NCI-H460 (cell line): ENCODE measurements at places on chromosomes 6 and 20.

DNA sequence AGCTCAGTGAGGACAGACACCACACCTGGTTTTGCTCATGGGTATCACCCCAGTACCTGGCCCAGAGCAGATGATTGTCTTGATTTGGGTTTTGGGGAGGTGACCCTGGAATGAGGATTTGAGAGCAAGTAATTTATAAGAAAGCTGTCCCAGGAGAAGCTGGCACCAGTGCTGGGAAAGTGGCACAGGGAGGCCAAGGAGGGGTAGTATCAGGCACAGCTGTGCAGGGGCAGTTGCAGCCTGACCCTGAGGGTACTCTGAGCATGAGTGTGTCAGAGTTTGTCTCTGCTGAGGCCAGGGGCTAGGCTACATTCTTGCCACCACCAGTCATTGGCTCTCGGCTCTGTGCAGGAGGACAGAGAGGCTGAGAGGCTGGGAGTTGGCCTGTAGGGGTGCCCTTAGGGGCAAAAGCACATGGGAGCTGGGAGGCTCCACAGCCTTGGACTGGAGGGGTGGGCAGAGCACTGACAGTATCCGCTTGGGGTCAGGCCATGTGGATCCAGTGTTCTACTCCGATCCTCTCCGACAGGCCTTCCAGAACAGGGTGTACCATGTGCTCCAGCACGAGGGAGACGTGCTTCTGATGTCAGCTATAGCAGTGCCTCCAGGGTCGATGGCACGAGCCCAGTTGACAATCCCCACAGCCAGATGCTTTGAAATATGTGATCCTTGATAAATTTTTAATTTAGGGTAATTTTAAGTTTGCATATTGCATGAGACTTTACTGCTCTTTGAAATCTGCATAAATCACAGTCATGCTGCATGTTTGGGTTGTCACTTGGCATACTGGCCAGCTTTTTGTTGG is 121.3 kb downstream of the PHACTR3 start:
- no peak for DNase-seq

DNA sequence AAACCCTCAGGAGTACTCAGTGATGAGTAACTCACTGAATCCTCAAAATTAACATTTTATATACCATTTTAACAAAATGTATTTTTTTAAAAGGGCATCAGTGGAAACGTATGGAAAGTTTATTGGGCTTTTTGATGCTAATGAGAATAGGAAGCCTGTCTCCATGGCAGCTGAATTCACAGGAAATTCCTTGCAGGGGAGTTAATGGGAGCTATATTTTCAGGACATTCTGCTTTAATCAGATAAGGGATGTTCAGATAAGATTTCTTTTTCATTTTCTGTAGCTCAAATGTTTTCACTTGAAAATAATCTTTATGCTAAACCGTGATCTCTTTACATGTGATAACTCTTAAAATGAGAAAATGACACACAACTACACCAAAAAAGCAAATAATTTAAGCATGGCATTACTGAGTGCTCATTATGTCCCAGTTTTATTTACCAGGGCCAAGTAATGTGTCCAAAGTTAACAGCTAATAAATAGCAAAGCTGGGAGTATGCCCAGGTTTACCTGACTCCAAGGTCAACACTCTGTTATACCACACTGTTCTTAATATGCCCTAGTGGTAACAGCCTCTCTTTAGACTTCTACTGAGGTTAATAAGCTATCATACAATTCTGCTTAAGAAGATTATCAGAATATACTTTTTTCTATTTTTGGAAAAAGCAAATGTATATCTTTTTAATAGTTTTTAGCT is 348.1 kb downstream of the GRIK2 start:
- DNase-seq = no peak

DNA sequence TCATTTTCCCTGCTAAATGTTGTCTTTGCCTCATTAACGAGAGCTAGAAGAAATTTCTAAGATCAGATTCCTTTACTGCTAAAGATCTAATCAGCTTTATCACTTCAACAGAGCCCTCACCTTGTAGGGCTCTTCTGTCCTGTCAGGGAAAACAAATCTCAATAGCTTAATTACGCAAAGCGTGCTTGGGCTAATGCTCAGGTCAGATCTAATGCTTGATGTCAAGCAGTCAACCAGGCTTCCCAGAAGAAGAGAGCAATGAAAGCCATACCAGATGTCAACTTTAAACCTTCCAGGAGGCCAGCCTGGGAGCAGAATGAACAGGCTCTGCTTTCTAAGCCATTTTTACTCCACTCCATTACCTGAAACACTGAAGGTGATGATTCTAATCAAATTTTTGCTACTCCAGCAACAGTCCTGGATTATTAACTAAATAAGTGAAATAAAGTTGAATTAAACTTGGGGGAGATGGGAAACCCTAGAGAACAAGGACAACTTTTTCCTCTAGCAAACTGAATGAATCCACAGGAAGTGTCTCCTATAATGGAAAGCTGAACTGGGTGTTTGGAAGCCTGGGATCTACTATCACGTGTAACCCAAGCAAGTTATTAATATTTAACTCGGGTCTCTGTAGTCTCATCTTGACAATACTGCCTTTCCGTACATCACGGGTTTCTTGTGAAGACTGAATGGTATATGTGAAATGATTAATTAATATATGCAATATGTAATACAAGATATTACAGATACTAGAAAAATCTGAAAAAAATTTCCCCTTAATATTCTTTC is 273.7 kb downstream of the PTPRK start:
- no peak for DNase-seq

GRCh38 chr6:123716506-123716905 is 79.8 kb upstream of the TRDN start:
- no peak for DNase-seq

DNA sequence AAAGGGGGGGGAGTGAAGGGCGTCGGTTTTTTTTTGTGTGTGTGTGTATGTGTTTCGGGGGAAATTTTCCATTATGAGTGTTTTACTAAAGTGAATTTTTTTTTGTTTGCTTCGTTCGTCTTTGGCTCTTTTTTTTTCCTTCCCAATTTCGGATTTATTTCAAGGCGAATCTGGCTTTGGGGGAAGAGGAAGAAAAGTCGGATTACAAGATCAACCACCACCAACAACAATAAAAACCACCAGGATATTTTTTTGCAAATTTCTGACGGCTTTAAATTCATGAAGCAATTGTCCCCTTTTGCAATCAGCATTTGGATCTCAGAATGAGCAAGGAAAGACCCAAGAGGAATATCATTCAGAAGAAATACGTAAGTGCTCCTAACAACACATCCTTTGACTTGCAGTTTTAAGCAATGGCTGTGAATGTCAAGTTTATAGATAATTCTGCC is 372 bp downstream of the JARID2 start:
- no peak for DNase-seq

DNA sequence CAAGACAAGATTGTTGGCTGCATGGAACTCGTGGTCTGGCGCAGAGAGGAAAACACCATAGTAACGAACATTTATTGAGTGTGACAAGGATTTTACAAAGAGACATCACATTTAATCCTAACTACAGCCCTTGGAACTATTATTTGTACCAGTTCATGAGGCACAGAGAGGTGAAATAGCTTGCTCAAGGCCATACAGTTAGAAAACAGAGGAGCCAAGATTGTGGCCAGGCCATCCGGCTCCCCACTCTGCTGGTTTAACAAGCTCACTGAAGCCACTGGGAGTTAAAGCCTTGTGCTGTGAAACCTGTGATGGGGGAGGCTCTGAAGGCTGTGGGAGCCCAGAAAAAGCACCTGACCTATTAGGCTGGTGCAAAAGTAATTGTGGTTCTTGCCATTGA is 74.9 kb upstream of the ZNFX1 start:
- DNase-seq = no peak

DNA sequence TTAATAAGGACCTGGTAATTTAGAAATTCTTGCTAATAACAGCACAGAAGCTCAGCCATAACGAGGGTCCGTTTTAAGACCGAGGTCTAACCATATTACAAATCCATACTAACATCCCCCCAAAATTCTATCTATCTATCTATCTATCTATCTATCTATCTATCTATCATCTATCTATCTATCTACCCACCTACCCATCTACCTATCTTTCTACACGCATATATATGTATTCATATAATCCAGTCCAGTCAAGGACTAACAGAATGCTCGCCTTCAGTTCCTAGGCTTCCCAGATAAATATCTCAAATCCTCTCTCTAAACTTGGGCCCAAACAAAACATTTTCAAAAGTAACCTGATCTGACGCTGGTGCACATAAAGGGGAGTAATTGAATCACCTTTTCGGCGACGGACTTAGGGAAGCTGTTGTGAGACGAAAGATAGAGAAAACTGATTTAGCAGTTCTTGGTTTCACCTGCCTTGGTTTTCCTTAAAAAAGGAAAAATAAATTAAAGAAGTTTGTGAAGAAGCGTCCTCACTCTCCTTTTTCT is 14.5 kb downstream of the HMGN4 start:
- DNase-seq = no peak

- peak; percentile 18 for DNase-seq
Observed at GRCh38 chr6:38631186-38631783, 8.4 kb downstream of the BTBD9 start.

DNA sequence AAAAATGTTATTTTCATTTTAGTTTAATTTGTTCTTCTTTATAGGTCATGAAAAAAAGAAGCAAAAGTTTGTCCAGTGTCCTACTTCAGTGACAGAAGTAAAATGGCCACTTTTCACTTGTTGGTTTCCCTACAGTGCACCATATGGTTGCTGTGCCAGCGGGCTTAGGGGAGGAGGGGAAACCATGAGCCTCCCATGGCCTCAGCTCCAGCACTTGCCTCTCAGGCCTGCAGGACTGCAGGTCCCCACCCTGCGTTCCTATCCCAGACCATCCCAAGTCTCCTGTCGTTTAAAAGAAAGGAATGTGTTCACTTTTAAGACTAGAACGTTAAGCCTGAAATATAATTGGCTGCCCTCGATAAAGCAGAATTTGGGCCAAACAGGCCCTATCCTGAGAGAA is 210.0 kb upstream of the TAB2 start:
- DNase-seq = no peak

GRCh38 chr20:32482143-32482441 is 103.0 kb downstream of the NOL4L start:
- no peak for DNase-seq

GRCh38 chr20:46558511-46558959 is 8.1 kb upstream of the OCSTAMP start:
- peak; percentile 16 for DNase-seq

DNA sequence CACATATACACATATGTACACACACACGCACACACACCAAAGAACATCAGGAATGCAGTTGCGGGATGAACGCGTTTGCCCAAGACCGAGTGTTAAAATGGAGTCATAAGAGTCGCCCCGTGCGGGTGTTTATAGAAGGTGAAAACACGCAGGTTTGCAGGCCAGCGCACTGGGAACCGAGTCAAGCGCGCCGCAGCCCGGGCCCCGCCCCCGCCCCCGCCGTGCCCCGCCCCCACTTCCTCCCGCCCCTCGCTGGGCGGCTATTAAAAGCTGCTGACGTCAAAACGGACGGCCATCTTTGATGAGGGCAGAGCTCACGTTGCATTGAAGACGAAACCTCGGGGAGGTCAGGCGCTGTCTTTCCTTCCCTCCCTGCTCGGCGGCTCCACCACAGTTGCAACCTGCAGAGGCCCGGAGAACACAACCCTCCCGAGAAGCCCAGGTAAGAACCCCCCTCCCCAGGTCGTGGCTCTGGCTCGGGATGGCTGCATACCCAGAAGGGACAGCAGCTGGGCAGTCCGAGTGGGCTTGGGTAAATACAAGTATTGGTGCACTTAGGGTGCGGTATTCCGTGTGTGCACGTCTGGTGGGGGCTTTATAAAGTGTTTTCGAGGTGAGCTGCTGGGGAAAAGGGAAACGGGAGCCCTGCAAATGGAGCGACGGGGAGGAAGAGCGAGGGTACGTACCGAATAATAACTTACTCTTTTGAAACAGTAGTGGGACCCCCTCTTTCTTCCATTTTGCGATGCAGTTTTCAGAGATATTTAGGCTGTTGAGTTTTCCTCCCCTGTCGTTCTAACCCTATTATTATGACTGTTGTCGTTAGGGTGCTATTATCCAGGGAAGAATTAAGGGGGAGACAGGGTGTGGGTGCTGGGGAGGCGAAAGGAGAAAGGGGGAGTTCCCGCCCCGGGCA is at the start of gene SNAP25:
Gene SNAP25 (plus strand): TSS at position 295 of the 916 bp plus-strand sequence. CDS start 56,662 bp downstream, outside the sequence.
- peak; percentile 77 for DNase-seq

DNA sequence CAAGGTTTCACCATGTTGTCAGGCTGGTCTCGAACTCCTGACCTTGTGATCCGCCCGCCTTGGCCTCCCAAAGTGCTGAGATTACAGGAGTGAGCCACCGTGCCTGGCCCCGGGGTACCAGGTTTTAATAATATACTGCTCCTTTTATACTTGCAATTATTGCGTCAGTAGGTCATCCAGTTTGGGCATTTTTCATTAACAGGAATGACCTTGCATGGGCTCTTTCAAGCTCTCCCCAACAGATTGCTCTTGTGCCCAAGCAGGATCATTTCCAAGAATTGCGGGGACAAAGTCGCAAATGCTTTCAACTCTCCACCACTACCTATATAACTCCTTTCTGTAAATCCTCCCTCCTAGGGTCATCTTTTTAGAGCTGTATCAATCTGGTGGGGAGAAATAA is 23.8 kb downstream of the STK38 start:
- no peak for DNase-seq

- DNase-seq = no peak
Observed at GRCh38 chr20:44590980-44591778, 8.8 kb downstream of the PKIG start.
